ENCODE measurements at places on chromosomes 3 and 15.

DNA sequence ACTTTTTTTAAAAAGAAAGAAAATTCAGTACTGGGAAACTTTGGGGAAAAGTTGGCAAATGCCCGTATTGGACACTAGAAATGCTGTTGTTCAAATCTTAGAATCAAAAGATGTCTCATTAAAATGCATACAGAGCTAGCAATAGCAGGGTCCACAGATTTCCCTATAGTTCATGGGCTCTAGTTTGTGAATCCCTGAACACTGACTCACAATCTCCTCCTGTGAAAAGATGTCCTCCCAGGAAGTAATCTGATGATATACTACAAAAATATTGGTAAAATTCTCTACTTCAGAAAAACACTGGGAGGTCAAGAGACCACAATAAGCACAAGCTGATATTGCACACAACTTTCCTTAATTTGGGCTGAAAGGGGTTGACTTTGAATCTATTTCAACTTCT is 568.4 kb upstream of the ZNF385D start:
- no peak for DNase-seq

DNA sequence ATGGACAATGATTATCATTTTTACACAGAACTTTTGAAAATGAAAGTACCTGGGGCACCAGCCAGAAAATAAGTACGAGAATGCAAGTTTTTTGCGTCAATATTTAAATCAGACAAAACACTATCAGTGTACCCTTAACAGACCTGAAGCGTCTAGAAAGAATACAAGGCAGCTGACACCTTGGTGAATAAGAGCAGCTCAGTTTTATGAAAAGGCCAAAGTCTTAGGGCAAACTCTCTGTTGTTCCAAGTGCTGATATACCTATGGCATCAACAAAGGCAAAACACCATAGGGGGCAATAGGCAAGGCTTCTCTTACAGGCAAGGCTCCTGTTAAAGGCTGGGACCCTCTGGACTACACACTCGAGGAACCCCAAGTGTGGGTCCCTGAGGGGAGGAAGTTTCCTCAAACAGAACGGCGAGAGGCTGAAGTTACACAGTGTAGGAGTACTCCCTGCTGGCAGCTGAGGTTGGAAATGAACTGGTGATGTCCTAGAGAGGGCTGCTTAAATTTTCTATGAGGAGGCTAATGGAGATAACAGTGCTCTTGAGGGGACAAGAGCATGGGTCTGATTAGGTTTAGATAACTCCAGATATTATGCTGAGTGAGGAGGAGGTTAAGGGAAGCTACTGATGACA is 291.0 kb downstream of the TIGIT start:
- DNase-seq = no peak

GRCh38 chr3:51704511-51704950 is 2.3 kb upstream of the GRM2 start:
- no peak for DNase-seq

GRCh38 chr15:25362545-25362944 is 76.3 kb downstream of the UBE3A start:
- DNase-seq = no peak

DNA sequence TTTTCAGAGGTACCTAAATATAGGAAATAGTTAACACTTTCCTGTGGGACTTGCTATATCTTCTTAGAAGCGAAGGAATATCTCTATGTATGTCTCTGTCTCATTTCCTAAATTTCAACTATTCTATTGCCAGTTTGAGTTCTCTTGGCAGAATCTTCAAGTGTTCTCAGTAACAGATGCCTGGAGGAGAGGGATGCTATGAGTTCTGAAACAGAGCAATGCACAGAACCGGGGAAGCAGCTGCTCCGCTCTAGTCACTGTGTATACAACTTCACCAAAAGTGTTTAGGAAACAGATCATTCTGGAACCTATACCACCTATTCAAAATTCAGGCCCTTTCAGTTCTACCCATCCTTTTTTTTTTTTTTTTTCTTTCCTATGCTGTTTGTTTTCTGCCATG is 144.6 kb downstream of the RORA start:
- no peak for DNase-seq

- peak; percentile 92 for DNase-seq
Measured at GRCh38 chr15:65101411-65101890, 13.5 kb downstream of the UBAP1L start.

- no peak for DNase-seq
Measured at GRCh38 chr15:62415498-62415897, 250.4 kb upstream of the C2CD4B start.

- no peak for DNase-seq
Measured at GRCh38 chr3:193132241-193132640, 108.8 kb upstream of the PLAAT1 start.

DNA sequence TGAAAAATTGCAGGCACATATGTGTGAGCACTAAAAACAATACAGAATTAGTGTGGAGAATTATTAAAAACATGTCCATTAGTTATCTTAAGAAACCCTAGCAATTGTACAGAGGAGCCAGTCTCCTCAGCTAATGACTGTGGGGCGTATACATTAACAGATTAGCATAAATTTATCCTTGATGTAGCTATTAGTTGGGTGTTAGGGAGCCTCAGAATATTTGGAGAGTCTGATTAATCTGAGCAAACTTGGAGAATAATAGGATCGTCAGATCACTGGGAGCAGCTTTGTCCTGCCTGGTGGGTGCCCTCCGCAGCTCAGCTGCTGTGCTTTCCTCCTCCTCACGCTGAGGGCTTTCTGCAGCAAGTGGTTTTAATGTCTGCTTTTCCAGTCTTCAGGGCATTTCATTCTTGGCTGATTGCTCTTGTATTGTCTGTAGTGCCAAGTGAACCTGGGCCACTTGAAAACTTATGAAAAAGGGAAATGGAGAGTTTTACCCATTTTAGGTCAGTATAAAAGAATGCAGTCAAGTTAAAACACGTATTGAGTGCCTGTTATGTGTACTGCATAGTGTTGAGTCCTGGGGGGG is 417.4 kb upstream of the SEMA6D start:
- DNase-seq = no peak

- DNase-seq = no peak
Measured at GRCh38 chr15:47652328-47652727, 65.0 kb upstream of the SEMA6D start.

DNA sequence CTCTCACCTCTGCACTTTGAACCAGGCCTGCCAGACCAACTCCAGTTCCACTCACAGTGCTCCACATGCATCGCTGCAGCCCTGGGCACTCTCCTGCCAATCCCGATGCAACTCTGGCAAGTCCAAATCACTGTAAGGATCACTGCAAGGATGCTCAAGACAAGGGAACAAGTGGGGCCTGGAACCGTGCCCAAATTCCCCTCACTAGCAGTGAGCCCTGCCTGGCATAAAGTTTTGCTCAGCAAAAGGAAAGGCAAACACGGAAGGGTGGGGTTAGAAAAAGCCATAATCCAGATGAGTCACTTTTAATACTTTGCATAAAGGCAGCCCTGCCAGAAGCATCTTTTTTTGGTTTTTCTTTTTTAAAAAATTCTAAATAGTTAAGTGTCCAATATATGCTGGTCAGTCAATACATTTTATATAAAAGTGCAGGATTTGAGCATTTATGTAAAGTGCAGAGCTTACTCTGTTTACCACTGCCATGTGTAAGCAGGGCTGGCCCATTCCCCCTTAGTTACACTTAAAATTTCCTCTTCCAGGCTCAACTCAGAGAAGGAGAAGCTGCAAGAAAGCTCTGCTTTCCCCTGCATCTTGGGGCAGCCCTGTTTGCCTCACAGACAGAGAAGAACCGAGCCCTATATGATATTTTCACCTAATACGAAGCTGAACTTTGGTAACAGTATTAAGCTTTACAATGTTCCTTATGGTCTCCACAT is 102.2 kb downstream of the CD47 start:
- no peak for DNase-seq

DNA sequence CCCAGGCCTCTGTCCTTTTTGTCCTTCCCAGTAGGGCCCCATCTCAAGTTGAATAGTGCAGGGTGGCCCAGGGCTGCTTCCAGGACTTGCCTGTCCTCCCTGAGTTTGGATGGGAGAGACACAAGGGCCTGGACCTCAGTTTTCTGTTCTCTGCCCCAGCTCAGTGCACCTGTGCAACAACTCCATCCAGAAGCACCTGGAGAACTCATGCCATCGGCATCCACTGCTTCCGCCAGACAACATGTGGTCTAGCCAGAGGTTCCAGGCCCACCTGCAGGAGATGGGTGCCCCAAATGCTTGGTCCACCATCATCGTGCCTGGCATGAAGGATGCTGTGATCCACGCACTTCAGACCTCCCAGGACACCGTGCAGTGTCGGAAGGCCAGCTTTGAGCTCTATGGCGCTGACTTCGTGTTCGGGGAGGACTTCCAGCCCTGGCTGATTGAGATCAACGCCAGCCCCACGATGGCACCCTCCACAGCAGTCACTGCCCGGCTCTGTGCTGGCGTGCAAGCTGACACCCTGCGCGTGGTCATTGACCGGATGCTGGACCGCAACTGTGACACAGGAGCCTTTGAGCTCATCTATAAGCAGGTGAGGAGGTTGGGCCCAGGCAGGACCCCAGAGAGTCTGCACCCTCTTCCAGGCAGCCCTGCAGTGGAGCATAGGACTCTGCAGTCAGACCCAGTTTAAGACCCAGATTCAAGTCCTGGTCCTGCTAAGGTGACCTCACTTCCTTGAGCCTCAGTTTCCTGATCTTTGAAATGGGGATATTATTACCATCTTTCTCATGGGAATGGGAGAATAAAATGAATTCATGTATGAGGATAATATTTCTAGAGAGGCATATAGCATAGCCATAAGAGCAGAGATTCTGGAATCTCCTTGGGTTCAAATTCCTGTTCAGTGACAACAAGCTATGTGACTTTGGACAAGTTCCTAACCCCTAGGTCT is 14.7 kb downstream of the RPUSD3 start:
- DNase-seq = no peak

DNA sequence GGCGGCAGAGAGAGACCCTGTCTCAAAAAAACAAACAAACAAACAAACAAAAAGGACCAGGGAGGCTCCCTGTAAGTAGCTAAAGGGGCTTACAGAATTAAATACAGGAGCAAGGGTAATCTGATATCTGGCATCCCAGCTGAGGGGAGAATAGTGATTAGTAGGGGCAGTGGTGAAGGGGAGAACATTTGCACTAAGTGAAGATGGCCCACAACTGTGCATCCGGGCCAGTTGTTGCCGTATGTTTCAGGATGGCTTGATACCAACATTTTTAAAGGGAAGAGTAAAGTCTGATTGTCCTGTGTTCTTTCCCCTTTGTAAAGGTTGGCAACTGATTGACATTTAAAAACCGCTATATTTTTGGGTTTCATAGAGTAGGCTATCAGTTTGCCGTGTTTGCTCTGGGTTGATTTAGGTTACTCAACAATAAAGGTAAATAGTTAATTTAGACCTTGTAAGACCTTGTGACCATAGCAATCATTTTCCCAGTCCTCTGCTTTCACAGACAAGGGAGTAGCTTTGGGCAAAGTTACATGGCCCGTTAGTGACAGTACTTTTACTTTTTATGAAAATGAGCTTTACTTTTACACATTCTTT is 167.8 kb downstream of the PTPRG start:
- DNase-seq = no peak

DNA sequence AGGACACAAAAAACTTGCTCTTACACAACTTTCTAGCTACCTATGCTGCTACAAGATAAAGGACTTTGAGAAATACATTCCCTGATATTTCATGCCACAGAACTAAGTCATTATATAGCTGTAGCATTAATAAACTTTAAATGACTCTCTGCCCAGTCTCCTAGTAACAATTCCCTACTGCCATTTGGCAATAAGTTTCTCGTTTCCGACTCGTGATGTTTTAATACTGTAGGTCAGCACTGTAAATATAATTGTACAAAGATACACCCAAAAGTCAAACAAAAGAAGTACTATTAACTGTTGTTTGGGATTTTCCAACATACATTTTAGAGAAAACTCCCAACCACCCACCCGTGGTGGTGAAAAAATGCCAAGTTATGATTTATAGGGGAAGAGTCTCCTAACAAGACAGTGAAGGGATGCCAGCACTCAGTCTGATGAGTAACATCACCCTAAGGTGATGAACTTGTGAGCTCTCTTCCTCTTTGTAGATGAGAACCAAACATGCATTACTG is 132.2 kb downstream of the DUT start:
- DNase-seq = no peak

DNA sequence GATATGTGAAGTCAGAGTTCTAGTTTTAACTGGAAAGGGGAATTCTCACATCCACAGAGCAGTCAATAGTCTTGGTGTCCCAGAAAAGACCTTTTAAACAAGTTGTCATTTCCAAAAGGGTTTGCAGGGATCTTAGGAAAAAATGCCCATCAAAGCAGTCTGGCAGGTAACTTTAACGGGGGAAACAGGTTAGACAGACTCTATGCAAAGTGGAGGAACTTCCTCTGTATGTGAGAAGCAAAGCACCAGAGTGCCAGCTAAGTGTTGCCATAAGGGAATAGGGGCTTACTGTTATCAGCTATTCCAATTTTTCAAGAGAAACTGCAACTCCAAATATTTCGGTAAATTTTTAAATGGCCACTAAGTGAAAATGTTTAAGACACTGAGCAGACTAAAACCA is 307.9 kb upstream of the MDFIC2 start:
- no peak for DNase-seq

- DNase-seq = peak; percentile 32
Measured at GRCh38 chr3:8239718-8240695, 261.6 kb upstream of the LMCD1 start.

DNA sequence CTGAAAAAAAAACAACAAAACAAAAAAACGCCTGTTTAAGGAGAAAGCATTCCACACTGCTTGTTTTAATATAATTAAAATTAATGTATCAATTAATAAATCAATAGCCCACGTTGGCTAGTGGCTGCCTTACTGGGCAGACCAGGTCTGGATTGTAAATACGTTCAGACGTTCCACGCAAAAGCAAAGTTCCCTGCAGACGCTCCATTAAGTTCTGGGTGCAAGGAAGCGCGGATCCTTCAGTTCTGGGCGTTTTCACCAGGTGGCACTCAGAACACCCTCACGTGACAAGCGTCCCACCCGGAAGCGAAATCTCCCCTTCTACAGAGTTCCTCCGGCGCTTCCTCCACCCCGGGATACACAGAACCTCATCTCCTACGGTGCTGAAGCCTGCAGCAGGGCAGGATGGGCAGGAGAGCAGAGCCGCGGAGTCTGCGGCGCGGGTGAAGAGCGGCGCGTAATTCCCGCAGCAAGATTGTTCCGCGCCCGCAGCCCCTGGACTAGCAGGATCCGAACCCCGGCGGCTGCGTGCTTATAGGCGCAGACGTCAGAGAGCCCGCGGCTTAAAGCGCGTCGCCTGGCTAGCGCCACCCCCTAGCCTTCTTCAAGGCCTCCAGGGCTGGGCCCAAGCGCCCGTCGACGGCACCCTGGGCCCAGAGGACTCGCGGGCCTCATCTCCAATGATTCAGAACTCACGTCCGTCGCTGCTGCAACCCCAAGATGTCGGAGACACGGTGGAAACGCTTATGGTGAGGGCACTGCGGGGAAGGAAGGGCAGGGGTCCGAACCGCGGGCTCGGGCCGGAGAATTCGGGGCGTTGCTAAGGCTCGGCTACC is at the start of gene SLC25A38:
Gene SLC25A38 (plus strand): TSS at position 326 of the 836 bp plus-strand sequence. CDS start 355 bp downstream, at position 681.
- DNase-seq = peak; percentile 84
